Right renal cortex interstitium (tissue), 3 donors: ENCODE measurements at places on chromosomes 2 and 18.

DNA sequence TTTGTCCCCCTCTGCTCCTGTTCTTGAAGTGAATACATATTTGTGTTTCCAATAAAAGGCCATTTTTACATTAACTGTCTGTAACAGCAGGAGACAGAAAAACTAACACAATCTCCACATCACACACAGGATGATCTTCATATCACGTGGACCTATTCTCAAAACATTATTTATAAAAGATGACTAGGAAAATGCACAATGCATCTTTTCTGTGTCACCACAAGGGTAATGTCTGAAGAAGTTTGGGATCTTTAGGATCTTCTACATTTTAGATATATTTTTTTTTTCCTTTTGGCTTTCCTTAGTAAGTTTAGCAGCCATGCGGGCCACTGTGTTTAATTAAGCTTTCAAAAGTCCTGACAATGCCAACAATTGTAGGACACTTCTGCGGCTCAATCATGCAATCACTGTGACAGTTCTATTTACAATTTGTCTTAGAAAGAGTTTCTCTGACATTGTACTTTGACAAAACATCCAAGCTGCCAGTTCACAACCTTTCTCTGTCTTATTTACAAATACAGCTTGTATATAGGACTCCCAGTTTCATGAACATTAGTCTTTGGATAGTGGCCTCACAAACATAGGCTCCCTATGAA lies 12.3 kb downstream of the BCL11A start:
- no peak for DNase-seq

DNA sequence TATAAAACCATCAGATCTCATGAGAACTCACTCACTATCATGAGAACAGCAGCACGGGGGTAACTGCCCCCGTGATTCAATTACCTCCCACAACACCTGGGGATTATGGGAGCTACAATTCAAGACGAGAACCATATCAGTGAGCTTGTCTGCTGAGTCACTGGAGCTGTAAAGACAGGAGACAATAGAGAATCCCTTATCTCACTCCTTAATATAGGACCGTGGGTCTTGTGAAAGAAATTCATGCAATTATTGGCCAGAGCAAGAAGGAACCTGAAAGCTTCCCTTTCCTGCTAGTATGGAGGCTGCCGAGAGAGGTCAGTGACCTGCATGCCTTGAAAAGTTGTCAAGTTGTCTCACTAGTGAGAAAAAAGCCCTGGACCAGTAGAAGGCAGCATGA lies 9.5 kb upstream of the TNFAIP6 start:
- DNase-seq: no peak

GRCh38 chr2:9392898-9393765 lies 30.2 kb downstream of the ITGB1BP1 start:
- no peak for DNase-seq

GRCh38 chr18:32201948-32202672 lies 12.3 kb downstream of the MEP1B start:
- DNase-seq: no peak
